RWPE1 (cell line): ENCODE measurements at places on chromosomes 7 and 10.

DNA sequence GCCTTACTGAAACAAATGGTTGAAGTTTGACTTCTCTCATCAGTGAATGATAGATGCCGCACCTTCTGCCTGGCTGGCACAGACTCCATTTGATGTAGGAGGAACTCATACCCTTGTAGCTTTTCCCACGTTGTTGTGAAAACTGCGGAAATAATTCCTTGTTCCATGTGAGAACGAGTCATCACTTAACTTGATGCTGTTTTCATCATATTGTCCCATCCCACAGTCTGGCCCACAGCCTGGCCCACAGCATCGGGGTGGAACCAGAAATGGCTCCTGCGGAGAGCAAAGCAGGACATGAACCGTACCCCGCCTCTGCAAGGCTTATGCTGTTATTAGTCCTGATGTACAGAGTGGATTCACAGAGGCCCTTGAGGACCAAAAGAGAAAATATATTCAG lies 587.0 kb downstream of the SDK1 start:
- no peak for DNase-seq

- DNase-seq, result no peak
These were observed 404.1 kb downstream of the PAXIP1 start for GRCh38 chr7:154598864-154599263.

- no peak for DNase-seq
These were observed 28.7 kb upstream of the JAKMIP3 start for GRCh38 chr10:132036887-132037675.

DNA sequence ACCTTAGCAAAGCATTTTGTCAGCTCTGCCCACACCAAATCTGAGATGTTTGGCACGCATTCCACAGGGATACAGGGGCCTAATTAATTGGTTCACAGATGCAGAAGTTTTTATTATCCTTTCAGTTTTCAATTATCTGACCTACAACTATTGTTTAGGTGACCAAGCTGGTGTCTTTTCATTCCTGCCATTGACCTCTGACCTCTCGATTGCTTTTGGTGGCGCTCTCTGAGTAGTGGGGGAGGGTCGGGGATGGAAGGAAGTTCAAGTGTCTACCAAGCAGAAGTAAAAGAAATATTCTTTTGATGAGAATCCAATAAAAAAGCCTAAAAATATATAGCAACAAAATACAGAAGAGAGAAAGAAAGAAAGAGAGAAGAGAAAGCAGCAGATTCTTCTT lies 28.8 kb upstream of the KDM7A start:
- DNase-seq, result no peak

DNA sequence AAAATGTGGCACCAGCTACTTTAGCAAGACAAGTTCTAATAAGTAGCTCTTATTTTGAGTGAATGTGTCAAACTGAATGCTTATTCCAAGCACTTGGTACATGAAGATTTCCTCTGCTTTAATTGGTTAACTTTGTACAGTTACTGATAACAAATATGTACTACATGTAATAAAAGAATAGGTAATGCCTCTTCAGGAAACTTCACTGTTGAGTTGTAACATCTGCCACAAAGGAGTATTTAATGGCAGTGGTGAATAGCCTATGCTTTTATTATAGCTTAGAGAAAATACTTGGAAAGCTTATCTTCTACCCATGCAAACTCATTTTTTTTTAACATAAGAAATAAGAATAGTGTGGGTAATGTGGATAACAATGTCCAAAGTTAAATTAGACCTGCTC lies 82.6 kb downstream of the CYP51A1 start:
- no peak for DNase-seq

- DNase-seq, result no peak
These were observed 36.2 kb downstream of the HIP1 start for GRCh38 chr7:75702515-75702914.

- no peak for DNase-seq
These were observed 23.2 kb upstream of the MKI67 start for GRCh38 chr10:128149267-128150014.

DNA sequence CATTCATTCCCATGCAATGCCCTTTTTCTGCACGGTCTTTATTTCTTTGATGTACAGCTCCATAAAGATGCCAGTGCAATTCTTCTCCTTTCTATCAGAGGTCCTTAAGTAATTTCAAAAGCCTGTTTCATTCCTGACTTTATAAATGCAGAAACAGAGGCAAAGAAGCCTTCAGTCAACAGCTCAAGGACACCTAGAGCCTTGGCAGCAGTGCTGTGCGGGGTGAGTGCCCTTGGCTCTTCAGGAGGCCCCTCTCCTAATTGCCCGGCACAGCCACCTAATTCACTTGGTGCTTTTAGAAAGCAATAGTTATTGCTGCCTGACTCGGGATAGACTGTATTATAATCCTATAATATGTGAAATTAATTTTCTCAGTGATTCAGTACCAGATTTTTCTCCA lies 169.6 kb upstream of the KLF6 start:
- DNase-seq, result no peak

DNA sequence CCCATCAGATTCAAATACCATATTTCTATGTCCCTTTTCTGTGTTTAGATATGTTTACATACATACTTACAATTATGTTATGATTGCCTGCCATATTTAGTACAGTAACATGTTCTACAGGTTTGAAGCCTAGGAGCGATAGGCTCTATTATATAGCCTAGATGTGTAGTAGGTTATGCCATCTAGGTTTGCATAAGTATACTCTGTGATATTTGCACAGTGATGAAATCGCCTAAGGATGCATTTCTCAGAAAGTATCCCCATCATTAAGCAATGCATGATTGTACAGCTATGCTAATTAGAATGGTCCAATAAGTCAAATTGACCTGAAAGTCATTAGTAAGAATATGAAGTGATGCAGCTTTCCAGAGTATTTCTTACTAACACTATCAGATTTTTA lies 1171.7 kb upstream of the LRRTM3 start:
- no peak for DNase-seq

DNA sequence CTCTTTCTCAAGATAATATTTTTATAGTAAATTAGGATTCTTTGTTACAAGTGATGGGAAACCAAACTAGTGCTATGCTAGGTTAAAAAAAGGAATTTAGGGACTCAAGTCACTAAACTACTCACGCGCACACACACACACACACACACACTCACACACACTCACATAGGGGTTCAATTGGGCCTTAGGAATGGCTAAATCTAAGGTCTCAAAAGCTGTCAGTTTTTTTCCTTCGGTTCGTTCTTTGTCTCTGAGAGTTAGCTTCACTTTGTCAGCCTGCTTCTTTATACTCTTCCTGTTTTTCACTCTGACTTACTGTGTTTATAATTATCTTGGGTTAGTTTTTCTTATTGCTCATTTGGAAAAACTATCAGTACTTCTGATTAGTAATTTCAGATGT lies 138.9 kb downstream of the ADK start:
- DNase-seq, result no peak

DNA sequence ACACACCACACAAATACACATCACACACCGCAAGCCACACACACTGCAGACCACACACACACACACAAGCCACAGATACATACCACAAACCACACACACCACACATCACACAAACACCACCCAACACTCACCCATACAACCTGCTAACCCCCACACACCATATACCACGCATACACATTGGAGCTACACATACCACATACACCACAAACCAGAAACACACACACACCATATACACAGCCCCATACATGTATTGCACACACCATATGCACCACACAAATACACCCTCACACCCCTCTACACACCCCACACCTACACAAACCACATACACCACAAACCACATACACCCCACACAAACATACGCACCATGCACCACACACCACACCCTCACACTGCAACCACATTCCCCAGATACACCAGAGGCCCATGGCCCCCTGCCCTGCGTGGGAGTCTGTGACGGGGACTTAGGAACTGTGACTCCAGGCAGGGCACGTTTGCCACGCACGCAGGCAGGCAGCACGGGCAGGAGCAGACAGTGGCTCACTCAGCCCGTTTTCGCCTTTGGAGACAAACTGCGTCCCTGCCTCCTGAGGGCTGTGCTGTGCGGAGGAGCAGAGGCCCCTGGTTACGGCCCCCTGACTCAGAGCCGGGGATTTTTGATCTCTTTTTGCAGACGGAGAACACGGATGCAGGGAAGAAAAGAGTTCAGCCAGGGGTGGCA lies 52.6 kb downstream of the TMEM209 start:
- DNase-seq, result no peak

- DNase-seq, result peak; percentile 56
These were observed 100.3 kb upstream of the SVIL start for GRCh38 chr10:29734962-29735627.

GRCh38 chr7:6117533-6117932 lies 86.4 kb downstream of the ANKRD61 start:
- DNase-seq, result no peak

- DNase-seq, result no peak
These were observed 417.3 kb downstream of the RPS24 start for GRCh38 chr10:78450807-78451485.

DNA sequence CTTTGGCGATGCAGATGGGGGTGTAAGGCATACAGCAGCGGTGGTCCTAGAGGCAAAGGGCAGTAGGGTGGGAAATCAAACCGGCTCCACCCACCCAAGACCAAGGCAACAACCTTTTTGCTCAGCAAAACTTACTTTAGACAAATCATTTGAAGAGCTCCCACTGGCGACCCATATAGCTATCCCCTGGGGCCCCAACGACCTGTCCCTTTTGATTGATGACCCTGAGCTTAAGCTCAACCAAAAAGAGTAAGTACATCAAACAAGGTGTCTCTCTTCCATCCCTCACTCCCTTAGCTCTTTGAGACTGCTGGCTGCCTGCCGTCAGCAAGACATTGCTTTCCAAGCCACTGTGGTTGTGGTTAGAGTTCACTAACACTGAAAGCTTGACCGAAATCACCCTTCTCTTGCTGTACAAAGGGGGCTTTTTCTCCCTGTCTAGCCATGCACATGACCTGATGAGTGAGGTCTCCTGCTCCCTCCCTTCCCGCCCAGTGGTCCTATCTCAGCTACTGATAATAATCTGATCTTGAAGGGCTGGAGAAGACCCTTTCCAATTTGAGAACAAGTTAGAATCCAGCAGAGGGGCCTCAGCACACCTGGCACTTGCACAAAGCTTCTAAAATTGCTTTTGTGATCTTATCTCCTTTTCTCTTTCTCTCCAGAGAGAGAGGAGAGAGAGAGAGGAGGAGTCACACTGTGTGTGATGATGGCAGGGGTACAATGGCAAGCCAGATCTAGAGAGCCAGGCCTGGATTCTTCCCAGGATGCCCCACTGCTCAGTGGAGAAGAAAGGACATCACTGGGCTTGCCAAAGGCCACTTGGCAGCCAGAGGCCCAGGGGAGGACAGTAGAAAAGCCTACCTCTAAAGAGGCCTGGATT lies 42.2 kb downstream of the XPNPEP1 start:
- no peak for DNase-seq

DNA sequence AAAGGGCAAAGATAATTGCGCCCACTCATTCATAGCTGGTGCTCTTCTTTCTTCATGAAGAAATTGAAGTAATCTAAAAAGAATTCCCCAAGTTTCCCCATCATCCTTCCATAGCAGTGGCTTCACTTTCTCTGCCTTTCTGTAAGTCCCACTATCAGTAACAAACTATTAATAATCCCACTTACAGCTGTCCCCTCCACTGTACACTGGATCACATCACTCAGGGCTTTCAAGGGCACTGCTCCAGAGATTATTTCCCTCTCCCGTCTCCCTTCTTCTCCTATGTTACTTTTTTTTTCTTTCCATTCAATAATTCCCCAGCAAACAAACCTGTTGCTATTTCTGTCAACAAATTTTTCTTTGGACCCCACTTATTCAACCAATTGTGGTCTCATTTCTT lies 16.2 kb downstream of the DNAJB9 start:
- DNase-seq, result no peak

DNA sequence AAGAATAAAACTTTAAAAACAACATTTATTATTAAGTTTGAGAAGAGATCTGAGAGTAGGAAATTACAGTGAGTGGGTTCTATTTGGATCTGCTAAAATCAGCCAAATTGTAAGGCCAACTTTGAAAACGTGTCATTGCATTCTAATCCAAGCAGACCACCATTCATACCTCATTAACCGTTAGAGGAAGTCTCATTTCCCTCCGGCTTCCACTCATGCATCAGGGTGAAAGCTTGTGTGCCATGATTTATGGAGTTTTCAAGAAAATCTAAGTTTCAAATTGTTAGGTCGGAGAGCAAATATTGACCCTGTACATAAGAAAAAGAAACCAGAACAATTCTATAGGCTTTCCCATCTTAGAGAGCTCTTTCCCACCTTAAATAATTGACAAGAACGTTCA lies 166.6 kb upstream of the NRG3 start:
- no peak for DNase-seq

- DNase-seq, result no peak
These were observed 70.3 kb downstream of the C10orf143 start for GRCh38 chr10:130040351-130040750.

DNA sequence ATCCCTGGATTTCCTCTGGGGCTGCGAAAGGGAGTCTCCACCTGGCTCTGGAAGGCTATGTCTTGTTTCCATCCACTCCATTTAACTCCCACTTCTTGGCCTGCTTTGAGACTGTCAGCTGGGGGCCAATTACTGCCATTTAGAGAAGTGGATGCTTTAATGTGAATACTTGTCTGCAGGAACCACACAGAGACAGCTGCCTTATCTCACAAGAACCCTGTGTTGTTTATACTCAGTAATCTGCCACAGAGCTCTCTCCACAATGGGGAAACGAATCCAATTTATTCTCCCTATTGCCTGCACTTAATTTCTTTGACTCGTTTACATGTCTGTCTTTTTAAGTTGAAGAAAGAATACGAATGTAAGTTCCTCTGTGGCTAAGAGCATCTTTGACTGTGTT lies 787.0 kb upstream of the C7orf33 start:
- DNase-seq, result no peak
